ENCODE measurements at places on chromosomes 7 and 10. TPM values are rescaled to one million over a fixed set of nuclear protein-coding genes. Genes with fewer than 3 reads are reported as not detected.

Gene PRXL2A
- 47.4 TPM for total RNA-seq

DNA sequence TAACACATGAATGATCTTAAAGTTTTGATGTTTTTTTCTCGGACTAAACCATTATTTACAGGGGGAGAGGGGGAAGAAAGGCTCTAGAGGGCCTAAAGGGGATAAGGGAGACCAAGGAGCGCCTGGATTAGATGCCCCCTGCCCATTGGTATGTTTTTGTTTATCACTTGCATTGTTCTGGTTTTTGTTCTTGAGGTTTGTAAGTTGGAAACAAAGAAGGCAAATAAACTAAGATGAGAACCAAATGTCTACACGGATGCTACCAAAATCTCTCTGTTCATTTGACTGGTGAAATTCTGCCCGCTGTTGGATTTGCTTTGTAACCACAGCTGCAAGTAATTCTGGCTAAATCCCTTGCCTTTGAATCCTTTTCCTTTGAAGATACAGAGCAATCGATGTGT lies 99.8 kb upstream of the MACROH2A2 start:
- no peak overlapping the region for H3K4me3 ChIP-seq
- no peaks in the 10 kb centered on the region for H3K27me3 ChIP-seq
- H3K36me3 ChIP-seq, result peaks cover 13% of the 10 kb centered on the region

DNA sequence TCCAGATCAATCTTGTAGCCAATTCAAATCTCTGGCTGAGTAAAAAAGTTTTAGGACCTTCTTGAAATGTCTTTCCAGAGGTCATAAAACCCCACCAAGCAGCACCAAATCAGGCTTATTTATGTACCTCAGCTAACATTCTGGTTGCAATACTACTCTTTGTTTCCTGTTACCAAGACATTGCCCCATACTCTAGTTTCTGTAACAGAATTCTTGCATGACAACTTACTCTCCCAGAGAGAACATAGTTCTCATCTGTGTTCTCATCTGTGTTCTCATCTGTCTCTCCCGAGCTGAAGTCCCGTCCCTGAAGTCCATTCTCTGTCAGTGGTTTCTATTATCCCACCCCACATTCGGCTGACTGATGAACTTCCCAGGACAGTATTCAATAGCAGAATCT lies 1285.1 kb downstream of the XPNPEP1 start:
- H3K36me3 ChIP-seq, result no peaks in the 10 kb centered on the region
- no peaks in the 10 kb centered on the region for H3K4me1 ChIP-seq
- no peak overlapping the region for H3K4me3 ChIP-seq
- H3K27me3 ChIP-seq, result no peaks in the 10 kb centered on the region
- DNase-seq, result no peak

Gene FKBP6
- total RNA-seq, result not detected
